Camera-type eye (tissue), 1 donor: ENCODE measurements at places on chromosomes 2 and 18. TPM values are rescaled to one million over a fixed set of nuclear protein-coding genes. Genes with fewer than 3 reads are reported as not detected.

SKA1 gene
- total RNA-seq: 2.5 TPM

C2orf80 gene
- total RNA-seq: not detected

TEKT4 gene
- total RNA-seq: 0.22 TPM

IL36G gene
- not detected for total RNA-seq

SNORC gene
- 0.55 TPM for total RNA-seq
